ENCODE measurements at places on chromosomes 11 and 22.

GRCh38 chr11:96329419-96329818, 13.6 kb downstream of the MAML2 start:
- no peak for DNase-seq

- DNase-seq, result no peak
Observed at GRCh38 chr11:76190376-76190775, 15.9 kb downstream of the WNT11 start.

GRCh38 chr11:128213461-128213860, 373.9 kb downstream of the ETS1 start:
- DNase-seq, result no peak

DNA sequence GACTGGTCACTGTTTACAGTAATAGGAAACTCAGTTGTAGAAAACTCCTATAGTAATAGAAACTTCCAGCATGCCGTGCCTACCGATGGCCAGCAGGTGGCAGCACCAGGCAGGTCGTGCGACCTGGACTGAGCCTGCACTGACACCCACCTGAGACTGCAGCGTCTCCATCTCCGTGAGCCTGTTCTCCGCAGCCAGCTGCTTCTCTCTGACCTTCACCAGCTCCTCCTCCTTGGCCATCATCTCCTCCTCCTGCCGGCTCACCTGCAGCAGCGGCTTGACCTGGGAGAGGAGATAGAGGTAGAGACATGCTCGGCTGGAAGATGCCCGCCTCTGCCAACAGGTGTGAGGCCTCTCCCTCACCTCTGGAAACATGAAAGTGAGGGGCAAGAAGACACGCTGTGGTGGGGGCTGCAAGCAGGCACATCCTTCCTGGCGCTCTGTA, 48.5 kb downstream of the APOL1 start:
- peak; percentile 55 for DNase-seq

GRCh38 chr11:8757533-8757932, 74.9 kb downstream of the RPL27A start:
- no peak for DNase-seq

DNA sequence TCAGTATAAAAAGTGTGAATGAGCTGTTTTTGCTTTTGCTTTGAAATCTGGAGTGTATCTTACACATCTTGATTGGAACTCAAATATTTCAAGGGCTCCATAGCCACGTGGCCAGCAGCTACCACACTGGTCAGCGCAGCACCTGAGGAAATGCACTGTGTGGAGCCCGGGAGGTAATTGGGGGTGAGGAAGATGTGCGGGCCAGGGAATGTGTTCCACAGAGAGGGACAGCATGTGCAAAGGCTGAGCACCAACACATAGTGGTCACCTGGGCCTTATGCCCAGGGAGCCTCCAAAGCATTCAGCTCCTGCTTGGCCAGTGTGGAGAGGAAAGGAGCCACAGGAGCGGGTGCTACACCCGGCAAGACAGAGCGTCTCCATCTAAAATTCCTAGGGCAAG, 20.8 kb downstream of the RELT start:
- no peak for DNase-seq

- no peak for DNase-seq
Observed at GRCh38 chr11:30125456-30125855, 105.4 kb upstream of the FSHB start.

- DNase-seq, result no peak
Observed at GRCh38 chr22:21677606-21678443, 12.0 kb downstream of the PPIL2 start.

- DNase-seq, result no peak
Observed at GRCh38 chr22:38135133-38135706, 24.7 kb upstream of the BAIAP2L2 start.

- DNase-seq, result no peak
Observed at GRCh38 chr11:59199546-59200422, 12.9 kb downstream of the MPEG1 start.

- no peak for DNase-seq
Observed at GRCh38 chr22:36955691-36956090, 42.3 kb downstream of the CSF2RB start.

DNA sequence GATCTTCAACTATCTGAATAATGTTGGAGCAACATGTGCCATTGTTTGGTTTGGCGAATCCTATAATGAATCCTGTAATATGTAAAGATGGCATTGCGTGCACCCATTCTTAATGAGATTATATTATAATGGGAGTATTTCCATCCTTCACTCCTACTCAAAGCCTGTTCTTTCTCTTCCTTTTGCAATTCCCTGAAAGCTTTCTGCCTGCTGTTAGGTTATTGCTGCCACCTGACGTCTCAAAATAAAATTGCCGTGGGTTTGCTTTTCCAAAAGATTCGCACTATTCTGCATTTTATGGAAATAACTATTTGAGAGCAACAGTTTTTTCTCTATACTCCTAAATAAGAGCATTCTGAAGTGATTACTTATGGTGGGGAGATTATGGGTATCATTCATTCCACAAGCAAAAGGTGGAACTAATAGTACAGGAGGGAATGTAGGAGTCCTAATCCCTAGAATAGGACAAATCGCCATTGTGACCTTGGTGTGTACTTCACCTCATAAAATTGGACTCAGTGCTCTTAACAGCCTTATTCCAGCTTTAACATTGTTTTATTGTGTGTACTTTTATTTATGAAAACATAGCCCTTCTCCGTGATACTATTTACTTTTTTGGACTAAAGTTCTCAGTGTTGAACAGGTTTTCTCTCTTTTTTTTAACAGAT, 69.6 kb upstream of the ALKBH3 start:
- no peak for DNase-seq

DNA sequence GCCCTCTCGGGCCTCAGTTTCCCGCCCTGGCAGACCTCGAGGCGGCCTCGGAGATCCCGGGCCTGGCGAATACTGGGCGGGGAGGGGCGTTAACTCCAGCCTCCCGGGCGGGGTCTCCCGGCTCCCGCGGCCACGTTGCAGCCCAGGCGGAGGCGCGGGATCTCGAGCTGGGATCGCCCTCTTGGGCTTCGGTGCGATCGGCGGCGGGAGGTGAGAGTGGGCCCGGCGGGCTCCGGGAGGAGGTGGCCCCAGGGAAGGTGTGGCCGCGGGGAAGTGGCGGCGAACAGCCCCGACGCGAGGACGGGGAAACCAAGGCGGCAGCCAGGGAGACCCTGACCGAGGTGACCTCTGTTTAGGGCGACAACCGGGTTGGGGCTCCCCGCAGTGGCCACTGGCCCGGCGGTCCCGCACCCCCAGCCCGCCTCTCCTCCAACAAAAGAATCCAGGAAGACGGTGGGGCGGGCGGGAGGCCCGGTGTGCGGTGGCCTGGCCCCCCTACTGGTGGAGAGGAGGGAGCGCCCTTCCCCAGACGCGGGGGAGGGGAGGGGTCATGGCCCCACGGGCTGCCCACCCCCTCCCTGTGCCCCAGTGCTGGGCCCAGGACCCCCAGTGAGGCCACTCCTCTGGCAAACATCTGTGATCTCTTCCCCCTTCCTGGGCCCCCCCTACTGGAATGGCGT, at the start of gene PHETA2:
TSS of gene PHETA2 (plus strand) at position 117 of the 680 bp plus-strand sequence. CDS start 3,046 bp downstream, outside the sequence.
- peak; percentile 34 for DNase-seq

- no peak for DNase-seq
Observed at GRCh38 chr22:49551446-49551845, 276.2 kb downstream of the BRD1 start.

GRCh38 chr22:46430961-46431838, 95.7 kb downstream of the TRMU start:
- no peak for DNase-seq

DNA sequence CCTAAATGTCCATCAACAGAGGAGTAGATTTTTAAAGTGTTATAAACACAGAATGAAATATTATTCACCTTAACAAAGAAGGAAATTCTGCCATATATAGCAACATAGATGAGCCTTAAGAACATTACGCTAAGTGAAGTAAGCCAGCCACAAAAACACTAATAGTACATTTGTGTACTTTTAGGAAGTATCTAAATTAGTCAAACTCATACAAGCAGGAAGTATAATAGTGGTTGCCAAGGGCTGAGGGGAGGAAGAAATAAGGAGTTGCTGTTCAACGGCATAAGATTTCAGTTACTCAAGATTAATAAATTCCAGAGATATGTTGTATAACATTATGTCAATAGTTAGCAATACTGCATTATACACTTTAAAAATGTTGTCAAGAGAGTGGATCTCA, 181.7 kb upstream of the ZC3H12C start:
- DNase-seq, result no peak

- no peak for DNase-seq
Observed at GRCh38 chr11:114265122-114265878, 30.9 kb upstream of the NNMT start.

GRCh38 chr11:132586801-132587200, 945.5 kb downstream of the OPCML start:
- no peak for DNase-seq

DNA sequence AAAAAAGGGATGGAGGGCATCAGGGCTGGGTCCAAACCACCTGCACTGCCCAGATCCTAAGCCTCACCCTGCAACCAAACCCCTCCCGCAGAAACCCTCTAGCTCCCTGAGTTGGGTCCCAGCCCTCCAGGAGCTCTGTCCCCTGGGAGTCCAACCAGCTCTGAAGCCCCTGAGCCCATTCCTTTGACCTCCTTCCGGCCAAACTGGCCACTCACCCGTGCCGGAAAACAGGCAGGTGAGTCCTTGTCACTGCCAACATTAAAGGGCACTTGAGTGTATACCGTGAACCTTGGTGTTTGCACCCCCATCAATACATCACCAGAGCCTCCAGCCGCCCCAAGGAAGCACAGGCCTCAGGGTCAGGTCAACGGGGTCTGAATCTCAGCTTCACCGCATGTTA, 11.5 kb downstream of the MS4A15 start:
- DNase-seq, result no peak

- no peak for DNase-seq
Observed at GRCh38 chr22:43116932-43117331, 6.4 kb downstream of the BIK start.

- DNase-seq, result no peak
Observed at GRCh38 chr11:10426475-10426874, 28.6 kb upstream of the AMPD3 start.

DNA sequence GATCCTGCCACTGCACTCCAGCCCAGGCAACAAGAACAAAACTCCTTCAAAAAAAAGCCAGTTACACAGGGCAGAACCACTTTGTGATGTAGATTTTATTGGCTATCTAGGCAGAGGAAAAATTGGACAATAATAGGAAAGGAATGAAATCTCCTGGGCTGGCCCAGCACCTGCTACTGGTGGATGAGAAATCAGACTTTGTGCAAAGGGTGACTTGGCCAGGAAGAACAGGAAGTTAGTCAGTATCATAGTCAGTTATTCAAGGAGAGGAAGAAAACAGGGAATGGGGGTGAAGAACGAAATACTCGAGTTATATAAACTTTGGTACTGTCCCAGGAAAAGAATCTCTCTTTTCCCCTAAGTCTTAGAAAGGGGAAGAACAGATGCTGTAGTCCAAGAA, 11.0 kb upstream of the SPTBN2 start:
- no peak for DNase-seq

GRCh38 chr11:35077709-35078469, 61.1 kb upstream of the CD44 start:
- DNase-seq, result peak; percentile 62

DNA sequence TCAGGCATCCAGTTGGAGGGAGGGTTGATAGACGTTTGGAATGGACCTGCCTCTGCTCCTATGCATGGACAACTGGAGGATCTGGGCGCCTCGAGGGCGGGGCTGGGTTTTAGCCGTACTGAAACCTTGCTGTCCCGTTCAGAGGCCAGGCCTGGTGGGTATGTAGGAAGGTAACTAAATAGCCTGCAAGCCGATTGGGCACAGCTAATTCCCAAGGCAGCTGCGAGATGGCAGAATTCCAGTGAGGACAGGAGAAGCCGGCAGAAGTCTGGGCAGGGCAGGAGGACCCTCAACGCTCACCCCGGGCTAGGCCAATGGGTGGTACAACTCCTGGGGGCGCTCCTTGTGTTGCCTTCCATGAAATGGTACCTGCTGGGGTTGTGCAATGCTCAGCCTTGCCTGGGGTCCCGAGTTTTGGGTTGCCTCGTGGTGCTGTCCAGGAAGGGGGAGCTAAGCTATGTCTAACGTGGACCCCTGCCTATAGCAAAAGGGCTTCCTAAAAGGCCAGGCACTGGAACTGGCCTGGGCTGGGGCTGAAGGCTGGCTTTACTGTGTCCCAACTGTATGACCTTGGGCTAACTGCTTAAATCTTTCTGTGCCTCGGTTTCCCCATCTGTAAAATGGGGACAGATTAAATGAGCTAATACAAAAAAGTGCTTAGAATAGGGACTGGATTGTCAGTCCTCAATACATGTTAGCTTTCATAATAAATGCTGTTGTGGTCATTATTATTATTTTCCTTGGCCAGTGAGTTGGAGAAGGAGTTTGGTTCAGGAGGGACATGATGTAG, 30.1 kb upstream of the CD82 start:
- no peak for DNase-seq

GRCh38 chr11:108912581-108912980, 247.7 kb downstream of the DDX10 start:
- no peak for DNase-seq

DNA sequence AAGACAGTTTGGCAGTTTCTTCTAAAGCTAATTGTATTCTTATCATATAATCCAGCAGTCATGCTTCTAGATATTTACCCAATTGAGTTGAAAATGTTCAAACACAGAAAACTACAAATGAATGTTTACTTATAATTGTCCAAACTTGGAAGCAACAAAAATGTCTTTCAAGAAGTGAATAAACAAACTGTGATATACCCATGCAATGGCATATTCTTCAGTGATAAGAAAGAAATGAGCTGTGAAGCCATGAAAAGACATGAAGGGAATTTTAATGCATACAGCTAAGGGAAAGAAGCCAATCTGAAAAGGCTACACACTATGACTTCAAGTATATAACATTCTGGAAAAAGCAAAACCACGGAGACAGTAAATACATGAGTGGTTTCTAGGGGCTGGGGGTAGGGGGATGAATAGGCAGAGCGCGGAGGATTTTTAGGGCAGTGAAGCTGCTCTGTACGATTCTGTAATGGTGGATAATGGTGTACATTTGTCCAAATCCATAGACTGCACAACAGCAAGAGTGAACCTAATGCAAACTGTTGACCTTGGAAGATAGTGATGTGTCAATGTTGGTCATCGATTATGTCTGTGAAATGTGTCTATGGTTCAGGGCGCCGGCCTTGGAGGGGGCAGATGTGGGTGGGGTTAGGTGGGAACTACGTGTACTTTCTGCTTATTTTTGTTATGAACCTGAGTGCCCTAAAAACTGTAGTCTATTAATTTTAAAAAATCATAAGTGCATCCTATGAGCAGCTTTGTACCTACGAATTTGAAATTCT, 424.9 kb downstream of the TBC1D22A start:
- no peak for DNase-seq

DNA sequence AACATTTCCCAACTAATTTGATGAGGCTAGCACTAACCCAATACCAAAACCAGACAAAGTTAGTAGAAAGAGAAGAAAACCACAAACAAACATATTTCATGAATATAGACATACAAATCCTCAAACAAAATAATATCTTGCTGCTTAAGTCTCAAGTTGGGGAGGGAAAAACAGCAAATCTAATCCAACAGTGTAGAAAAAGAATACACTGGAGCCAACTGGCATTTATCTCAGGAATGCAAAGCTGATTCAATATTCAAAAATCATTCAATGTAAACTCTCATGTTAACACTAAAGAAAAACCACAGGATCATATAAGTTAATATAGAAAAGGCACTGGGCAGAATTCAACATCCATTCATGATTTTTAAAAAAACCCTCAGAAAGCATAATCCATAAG, 18.2 kb downstream of the GNB1L start:
- no peak for DNase-seq

All from T-helper 22 cell (primary cell).